Activated CD4-positive, CD25-positive, alpha-beta regulatory T cell treated with anti-CD3 and anti-CD28 coated beads, Interleukin-2, amount 50 U/mL, for 16 hours (primary cell): ENCODE measurements at places on chromosomes 1 and 21.

- DNase-seq, result no peak
Observed at GRCh38 chr1:36990928-36991327, 43.4 kb downstream of the GRIK3 start.

DNA sequence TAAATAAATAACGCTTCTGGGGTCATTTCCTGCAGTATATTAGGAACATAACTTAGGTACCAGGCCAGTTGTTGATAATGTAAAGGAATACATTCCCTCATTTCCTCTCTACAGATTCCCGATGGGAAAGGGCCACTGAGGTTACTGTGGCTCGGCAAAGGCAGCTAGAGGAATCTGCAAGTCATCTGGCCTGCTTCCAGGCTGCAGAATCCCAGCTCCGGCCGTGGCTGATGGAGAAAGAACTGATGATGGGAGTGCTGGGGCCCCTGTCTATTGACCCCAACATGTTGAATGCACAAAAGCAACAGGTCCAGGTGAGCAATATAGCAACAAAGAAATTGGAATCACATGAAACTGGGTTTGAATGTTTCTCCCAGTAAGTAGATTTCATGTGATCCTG lies 109.6 kb upstream of the BMP8A start:
- no peak for DNase-seq

- no peak for DNase-seq
Observed at GRCh38 chr1:246669659-246670058, 54.5 kb upstream of the SCCPDH start.

- no peak for DNase-seq
Observed at GRCh38 chr1:8727809-8728213, 89.6 kb downstream of the RERE start.

DNA sequence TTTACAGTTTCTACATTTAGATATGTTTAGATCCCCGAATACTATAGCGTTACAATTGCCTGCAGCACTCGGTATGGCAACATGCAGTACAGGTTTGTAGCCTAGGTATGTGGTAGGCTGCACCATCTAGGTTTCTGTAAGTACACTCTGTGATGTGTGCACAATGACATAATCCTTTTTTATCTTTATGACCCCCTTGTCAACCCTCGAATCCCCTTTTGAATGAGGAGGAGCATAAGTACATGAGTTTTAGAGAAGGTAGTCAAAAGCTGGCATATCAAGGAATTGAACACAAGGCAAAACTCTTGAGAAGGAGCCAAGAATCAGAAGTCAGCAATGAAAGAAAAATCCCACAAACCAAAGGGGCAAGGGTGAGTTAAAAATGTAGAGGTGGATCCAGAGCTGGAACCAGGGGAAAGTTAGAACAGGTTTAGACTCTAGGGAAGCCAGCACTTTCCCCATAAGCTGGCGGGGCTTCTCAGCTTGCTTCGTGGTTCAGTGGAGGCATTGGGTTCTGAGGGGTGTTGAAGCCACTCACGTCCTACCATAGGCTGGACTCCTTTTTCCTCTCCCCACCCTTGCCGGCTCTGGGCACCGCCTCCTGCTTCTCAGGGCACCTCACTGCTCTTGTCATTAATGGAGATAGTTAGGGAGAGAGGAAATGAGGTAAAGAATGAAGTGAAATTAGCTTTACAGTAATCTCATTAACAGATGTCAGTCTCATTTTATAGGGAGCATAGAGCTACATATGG lies 31.3 kb downstream of the OLFML3 start:
- no peak for DNase-seq

DNA sequence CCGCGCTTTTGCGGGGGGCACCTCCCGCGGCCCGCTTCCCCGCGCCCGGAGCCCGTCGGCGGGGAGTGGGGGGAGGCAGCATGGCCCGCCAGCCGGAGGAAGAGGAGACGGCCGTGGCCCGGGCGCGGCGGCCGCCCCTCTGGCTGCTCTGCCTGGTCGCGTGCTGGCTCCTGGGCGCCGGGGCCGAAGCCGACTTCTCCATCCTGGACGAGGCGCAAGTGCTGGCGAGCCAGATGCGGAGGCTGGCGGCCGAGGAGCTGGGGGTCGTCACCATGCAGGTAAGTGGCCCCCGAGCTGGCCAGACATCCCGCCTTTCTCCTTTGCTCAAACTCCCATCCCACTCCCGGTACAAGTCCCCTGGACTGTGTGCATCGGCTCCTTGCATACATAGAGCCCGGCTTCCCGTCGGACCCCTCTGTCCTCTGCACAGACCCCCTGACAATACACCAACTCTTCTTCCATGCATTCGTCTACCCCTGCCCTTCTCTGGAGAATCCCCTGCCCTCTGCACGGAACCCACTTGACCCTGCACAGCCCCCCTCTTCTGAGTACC lies 812 bp downstream of the CACHD1 start:
- no peak for DNase-seq

GRCh38 chr1:42453386-42453785 lies 2.4 kb downstream of the ZMYND12 start:
- no peak for DNase-seq

- DNase-seq, result no peak
Observed at GRCh38 chr1:35605867-35606182, 32.7 kb downstream of the TFAP2E start.

- DNase-seq, result no peak
Observed at GRCh38 chr1:51218570-51218969, 17.5 kb upstream of the RNF11 start.

DNA sequence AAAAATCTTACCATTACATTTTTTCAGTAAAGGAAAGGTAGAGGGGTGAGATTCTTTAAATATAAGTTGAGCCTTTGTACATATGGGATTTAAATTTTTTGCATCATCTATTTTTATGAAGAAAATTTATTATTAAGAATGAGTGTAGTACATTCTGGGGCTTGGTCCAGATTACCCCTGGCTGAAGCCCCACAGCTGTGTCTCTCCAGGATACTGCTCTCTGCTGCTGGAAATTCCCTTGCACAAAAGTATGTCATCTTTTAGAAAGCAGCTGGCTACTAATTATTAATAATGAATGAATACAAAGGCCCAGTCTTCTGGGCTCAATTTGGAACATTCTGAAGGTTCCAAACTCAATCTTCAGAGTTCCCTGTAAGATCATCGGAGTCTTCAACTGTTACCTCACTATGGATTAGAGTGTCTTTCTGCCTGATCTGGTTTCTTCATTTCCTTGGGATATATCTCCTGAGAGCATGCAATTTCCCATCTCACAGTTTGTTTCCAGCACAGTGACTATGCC lies 428.6 kb upstream of the BRINP3 start:
- DNase-seq, result no peak

- DNase-seq, result no peak
Observed at GRCh38 chr1:209531006-209531405, 52.5 kb upstream of the CAMK1G start.

DNA sequence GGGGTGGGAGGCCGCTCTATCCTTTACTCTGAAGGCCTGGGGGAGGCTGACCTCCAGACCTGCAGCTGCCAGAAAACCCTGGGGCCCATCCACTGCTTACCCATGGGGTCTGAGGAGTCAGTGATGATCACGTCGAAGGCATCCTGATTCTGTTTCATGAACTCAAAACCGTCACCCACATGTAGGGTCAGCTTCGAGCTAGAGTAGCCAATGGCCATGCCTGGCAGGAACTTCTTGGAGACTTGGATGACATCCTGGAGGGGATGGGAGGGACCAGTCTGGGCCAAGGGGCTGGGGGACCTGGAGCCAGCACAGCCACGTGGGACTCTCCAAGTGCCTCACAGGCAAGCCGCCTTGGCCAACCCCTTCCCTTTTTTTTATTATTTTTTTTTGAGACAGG lies 3.3 kb downstream of the SRM start:
- DNase-seq, result no peak

GRCh38 chr21:45021428-45022347 lies 52.7 kb upstream of the ADARB1 start:
- DNase-seq, result no peak

DNA sequence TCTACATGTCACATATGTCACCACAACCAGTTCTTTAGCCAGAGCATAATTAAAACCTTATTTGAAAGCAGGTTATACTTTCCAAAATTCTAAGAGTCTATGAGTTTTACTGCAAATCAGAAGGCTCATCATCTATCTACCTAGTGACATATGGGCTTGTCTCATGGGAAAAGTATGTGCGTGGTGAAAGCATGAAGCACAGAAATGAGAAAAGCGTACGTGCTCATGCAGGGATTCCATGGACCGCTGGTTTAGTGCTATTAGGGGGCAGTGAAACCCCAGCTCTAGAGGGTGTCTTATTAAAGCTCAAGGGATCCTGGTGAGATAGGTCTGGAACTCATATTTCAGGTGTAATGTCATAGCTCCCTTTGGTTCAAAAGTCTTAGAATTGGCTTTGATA lies 50.2 kb downstream of the FAM163A start:
- no peak for DNase-seq

GRCh38 chr1:23202263-23202749 lies 15.0 kb downstream of the HTR1D start:
- no peak for DNase-seq

DNA sequence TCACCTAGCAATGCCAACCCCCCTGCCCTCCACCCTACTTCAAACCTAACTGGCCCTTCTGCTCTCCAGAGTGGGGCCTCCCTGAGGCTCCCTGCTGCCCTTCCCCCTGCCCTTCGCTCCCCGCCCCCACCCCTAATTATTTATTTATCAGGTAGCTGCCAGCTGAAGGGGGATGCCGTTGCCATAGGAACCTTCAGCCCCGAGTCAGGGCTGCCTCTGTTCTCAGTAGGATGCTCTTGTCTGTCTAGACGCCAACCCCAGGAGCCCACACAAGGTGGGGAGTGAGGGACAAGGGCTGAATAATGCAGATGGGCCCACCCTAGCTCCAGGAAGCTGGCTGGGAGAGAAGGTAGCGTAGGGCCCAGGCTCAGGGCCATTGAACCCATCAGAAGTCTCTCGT lies 41.1 kb downstream of the NKAIN1 start:
- DNase-seq, result no peak

- no peak for DNase-seq
Observed at GRCh38 chr1:199297887-199298286, 659.0 kb downstream of the PTPRC start.

DNA sequence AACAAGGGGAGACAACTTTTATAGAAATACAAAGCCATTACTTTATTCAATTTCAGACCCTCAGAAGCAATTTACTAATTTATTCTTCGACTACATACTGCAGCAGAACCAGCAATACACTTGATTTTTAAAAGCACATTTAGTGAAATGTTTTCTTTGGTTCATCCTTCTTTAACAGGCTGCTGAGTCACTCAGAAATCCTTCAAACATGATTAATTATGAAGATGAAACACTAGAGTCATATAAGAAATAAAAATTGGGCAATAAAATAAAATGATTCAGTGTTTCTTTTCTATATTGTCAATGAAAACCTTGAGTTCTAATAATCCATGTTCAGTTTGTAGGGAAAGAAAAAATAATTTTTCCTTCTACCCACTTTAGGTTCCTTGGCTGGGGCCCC lies 47.0 kb downstream of the CHML start:
- no peak for DNase-seq

DNA sequence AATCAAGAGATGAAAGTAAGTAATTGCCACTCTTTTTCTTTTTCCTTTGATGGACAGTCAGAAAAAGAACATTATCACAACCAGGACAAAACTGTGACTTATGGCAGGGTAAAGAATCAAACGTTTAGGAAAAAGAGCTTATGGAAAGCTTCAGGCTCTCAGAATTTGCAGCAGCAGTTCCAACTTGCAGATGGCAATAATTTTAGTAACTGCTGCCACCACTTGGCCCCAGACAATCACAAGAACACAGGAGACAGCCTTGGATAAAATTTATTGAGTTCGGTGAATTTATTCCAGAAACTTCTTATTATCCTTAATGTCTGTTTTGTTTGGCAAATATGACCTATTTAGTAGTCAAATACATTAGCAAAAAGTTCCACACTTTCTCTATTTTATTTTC lies 804.4 kb downstream of the BRINP3 start:
- DNase-seq, result no peak

DNA sequence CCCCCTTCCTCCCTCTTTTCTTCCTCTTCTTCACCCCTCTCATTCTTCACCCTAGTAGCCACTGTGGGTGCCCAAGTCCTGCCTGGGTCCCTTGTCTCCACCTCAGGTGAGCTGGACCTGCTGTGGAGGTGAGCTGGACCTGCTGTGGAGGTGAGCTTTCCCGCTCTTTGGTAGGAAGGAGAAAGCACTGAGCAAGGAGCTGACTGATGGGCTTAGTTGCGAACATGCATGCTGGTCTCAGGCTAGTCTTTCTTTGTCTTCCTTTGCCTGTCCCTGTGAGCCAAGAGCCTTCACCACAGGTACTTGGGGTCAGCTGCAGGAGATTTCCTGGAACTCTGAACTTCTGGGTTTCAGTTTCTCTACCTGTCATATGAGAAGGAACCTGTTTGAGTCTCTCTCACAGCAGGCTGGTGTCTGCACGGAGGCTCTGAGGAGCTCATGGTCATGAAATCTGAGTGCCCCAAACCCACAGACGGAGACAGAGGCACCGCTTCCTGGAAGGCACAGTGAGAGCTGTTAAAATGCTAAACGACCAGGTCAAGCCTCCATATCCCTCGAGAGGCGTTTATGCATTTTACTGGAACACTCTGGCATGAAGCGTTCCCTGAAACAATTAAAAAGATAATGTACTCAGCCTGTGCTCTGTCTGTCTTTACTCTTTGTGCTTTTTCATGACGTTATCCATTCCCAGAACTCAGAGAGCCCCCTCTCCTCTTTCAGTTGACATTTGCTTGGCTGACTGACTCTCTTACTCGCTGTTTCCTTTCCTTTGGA lies 69.5 kb downstream of the RHOU start:
- DNase-seq, result no peak

DNA sequence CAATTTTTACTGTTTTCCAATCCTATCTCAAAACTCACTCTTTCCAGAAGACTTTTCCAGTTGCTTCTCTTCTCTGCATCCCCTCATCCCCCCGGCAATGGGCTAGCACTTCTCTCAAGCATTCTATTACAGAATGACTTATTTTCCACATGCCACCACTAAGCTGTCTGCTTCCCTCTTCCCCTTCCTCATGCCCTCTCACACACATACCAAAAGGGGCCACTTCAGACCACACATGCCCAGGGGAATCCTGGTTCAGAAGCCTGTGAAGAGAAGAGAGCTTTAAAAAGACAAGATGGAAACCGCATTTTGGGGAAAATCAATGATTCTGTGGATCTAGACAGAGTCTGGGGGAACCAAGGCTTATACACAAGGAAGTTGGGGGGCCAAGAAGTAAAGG lies 8.4 kb upstream of the LORICRIN start:
- no peak for DNase-seq

DNA sequence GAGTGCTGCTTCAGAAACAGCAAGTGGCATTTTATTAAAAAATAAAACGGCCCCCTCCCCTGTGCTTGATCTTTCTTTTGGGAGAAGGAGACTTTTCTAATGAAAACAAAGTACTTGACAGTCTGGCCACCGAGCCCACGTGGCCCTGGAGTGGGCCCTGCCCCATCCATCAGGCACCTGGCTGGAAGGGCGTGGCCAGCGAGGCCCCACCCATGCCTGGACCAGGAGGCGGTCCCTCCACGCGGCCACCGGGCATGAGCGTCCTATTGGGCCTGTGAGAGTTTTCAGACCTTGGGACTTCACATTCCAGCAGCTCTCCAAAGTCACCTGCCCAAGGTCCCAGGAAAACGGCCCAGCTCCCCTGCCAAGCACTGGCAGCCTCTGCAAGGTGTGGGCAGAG lies 144.7 kb downstream of the CASZ1 start:
- no peak for DNase-seq

GRCh38 chr21:20537130-20537529 lies 461.1 kb upstream of the NCAM2 start:
- no peak for DNase-seq

- DNase-seq, result no peak
Observed at GRCh38 chr1:65704318-65704717, 88.4 kb upstream of the PDE4B start.
